ENCODE measurements at places on chromosomes 16 and 17. TPM values are rescaled to one million over a fixed set of nuclear protein-coding genes. Genes with fewer than 3 reads are reported as not detected.

The KRTAP3-1 gene
- polyA plus RNA-seq = not detected

DNA sequence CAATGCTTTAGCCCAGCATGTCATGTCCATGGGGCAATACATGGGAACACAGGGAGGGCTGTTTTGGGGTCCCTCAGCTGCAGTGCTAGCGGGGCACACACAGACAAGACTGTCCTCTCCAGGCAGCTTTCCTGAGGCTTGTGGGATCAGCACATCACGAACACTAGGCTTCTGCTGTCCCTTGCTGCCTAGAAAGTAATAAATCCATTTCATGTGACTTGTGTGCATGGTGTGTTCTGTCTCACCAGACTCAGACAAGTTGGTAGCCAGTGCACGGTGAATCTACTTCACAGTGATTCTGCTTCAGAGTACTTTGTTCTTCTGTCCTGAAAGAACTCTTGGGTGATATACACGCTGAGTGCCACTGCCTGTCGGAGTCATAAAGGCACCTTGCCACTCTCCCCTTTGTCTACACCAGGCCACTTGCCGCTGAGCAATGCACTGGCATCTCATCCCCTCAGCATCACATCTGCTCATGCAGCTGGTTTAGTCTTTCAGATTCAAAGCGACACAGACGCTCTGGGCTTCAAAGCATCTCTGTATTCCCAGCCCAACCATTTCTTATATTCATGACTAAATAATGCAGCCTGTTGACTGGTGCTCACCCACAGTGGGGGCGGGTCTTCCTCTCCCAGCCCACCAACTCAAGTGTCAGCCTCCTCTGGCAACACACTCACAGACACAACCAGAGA, 95.2 kb upstream of the COX10 start:
- no peak for DNase-seq

- DNase-seq = no peak
These were observed 26.0 kb upstream of the MRC2 start for GRCh38 chr17:62601471-62601870.

The TBC1D26 gene
- 0.54 TPM for polyA plus RNA-seq

The CPPED1 gene
- 9.0 TPM for polyA plus RNA-seq

GRCh38 chr16:51592535-51593300, 441.6 kb upstream of the SALL1 start:
- DNase-seq = no peak

- DNase-seq = no peak
These were observed 102.7 kb upstream of the DNAH9 start for GRCh38 chr17:11495613-11496012.

- DNase-seq = no peak
These were observed 354.0 kb upstream of the EEF2KMT start for GRCh38 chr16:5451641-5452040.

DNA sequence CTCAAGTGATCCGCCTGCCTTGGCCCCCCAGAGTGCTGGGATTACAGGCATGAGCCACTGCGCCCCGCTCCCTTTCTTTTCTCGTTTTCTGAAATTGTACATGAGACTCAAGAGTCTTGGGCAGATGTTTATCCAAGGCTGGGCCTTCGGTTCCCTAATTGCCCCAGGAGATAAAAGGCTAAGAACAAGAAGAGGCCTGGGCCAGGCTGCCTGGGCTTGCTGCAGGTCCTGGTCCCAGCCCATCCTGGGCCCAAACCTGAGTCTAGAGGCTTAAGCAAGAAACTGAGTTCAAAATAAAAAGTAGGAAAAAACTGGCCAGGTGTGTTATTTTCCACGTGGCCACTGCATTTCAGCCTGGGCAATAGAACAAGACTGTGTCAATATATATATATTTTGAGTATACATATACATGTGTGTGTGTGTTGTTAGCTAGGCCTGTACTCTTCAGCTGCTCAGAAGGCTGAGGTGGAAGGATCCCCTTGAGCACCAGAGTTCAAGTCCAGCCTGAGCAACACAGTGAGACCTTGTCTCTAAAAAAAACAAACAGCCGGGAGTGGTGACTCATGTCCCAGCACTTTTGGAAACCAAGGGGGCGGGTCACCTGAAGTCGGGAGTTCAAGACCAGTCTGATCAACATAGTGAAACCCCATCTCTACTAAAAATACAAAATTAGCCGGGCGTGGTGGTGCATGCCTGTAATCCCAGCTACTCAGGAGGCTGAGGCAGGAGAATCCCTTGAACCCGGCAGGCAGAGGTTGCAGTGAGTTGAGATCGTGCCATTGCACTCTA, 6.8 kb upstream of the CLUH start:
- no peak for DNase-seq

The LPO gene
- not detected for polyA plus RNA-seq

DNA sequence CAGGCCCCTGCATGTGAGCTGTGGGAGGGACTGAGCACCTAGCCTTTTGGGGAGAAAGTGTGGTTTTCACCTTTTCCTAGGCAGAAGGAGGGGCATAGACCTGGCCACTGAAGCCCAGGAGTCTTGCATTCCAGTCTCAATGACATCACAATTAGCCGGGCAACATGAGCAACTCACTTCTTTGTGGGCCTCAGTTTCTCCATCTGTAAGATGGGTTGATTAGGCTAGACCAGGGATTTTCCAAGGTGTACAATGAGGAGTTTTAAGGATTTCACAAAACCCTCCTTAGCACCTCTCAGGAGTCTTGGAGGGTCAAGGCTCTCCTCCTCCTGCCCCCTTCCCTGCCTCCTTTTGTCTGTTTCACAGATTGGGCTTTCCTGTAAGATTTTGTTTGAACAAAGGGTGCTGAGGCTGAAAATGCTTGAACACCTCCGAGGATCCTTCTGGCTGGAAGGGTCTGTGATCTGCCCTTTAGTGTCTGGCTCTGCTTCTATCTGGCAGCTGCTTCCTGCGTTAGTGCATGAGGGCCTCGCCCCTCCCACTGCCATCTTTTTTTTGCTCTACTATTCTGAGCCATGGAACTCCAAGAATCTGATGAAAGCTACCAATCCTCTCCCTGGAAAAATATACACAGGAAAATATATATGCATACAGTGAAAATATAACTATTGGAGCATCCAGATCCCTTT, 52.4 kb upstream of the ETV4 start:
- no peak for DNase-seq

DNA sequence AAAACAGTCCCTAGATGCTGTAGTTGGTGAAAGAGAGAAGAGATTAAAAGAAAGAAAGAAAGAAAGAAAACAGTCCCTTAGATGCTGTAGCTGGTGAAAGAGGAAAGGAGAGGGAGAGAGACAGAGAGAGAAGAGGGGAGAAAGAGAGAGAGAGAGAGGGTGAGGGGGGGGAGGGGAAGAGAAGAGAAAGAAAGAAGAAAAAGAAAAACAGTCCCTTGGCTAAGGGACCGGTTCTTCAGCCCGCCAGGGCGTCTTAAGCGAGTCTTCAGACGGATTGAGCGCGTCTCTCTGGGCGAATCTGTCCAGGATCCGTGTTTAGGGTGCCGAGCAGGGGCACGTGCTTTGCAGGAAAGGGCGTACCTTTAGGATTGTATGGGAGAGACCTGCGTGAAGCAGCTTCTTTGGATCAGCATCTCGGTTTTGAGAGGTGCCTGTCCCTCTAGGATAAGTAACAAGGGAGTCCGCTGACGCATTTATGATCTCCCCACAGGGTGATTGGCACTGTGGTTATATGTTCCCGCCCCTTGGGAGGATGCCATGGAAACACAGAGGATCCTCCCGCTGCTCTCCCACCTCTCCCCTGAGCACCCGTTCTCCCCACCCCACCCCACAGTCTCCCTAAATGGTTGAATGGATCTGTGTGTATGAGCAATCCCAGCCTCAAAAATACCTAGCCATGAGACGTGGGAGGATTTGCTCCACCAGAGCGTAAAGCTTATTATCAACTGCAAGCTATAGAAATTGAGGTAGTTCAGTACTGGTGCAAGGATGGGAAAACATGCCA, 16.7 kb downstream of the GNGT2 start:
- DNase-seq = peak; percentile 68

The CYB5B gene
- 247 TPM for polyA plus RNA-seq

The PLD2 gene
- polyA plus RNA-seq = 19.5 TPM

DNA sequence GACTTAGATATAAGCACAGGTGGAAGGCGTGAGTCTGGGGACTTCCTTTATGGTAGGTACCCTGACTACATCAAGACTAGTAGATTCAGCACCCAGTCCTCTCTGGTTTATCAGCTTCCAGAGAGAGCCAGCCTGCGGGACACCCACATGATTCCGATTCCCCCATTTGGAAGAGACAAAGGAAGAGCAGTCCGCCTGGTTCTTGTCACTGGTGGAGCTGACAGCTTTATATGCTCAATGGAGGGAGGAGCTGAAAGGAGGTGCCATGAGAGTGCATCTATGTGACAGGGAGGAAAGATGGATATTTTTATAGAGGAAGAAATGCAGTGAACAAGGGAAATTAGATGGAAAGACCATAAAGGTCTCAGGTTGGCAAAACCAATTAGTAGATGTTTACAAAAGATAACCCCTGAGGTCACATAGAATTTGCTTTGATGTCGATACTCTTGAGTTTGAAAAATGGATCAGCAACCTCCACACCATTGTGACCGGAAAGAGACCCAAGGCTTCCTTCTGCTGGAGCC, 437.7 kb downstream of the PMP22 start:
- DNase-seq = no peak

DNA sequence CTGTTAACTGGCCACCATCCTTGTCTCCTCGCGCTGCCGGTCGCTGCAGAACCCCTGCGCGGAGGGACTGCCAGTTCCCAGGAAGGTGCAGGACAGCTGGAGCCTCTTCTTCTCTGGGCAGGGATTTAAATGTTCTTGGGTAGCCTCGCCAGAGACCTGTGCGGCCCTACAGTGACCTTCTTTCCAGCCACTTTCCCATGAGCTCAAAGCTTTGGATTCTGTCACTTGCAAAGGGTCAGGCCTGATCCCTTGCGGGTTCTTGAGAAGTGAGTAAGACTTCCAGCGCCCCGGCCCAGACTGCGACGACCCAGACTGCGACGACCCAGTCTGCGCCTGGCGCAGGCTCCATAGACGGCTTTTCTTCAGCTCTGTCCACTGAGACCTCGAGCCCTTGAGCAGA, 1.4 kb upstream of the SLFN5 start:
- no peak for DNase-seq

DNA sequence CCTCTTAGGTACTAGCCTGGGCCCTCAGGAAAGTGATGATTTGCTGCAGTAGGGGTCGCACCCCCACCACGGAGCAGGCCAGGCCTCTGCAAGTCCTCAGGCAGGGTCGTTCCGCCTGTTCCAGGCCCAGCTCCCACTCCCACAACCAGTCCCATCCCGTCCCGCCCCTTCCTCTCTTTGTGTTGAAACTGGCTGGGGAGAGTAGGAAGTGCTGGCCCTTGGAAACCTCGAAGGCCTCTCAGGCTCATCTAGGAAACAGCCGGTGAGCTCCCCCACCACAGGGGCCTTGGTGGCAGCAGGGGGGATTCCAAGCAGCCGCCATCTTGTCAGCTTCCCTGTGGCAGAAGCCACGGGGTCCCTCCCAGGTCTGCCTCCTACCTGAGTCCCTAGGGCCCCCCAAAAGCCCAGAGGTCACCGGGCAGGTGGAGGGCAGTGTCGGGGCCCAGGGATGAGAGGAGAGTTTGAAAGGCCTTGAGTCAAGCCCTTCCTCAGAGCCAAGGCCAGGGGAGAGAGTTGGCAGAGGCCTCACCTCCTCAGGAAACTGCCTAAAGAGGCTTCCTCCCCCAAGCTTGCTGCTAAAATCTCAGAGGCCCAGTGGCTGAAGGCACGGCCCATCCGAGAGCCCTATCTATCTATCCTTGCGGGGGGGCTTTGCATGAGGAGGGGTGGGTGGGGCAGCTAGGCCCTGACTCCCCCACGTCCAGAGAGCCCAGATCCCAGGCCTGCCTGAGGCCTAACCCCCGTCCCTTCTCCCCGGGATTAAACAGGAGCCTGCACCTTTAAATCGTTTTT, 22.2 kb downstream of the MMP15 start:
- DNase-seq = no peak

DNA sequence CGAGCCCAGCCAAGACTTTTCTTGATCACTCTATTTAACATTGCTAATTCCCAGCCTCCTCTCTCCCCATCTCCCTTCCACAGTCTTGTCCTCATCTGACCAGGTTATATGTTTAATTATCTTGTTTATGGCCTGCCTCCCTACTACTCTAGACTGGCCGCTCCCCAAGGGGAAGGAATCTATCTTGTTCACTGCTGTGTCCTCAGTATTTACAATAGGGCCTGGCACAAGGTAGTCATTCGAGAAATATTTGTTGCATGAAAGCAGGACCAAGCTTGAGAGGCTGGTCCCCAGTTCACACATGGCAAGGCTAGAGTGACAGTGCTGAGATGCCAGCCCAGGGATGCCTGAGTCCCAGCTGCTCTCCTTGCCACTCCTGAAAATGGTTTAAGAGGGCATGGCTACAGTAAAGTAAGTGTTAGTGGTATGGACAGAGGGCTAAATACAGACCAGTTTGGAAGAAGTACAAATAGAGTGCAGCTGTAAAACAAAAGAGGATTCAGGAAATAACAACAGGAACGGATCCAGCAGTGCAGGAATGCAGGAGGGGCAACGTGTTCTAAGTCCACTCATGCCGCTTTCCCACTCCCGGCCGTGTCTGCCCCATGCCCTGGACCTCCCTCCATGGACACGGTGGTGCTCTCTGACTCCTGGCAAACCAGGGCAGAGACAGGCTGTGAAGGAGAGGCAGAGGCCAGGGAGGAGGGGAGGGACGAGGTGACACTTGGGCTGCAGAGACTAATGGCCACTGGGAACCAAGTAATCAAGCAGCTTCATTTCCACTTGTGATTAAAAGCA, 65.6 kb downstream of the TOM1L2 start:
- no peak for DNase-seq

DNA sequence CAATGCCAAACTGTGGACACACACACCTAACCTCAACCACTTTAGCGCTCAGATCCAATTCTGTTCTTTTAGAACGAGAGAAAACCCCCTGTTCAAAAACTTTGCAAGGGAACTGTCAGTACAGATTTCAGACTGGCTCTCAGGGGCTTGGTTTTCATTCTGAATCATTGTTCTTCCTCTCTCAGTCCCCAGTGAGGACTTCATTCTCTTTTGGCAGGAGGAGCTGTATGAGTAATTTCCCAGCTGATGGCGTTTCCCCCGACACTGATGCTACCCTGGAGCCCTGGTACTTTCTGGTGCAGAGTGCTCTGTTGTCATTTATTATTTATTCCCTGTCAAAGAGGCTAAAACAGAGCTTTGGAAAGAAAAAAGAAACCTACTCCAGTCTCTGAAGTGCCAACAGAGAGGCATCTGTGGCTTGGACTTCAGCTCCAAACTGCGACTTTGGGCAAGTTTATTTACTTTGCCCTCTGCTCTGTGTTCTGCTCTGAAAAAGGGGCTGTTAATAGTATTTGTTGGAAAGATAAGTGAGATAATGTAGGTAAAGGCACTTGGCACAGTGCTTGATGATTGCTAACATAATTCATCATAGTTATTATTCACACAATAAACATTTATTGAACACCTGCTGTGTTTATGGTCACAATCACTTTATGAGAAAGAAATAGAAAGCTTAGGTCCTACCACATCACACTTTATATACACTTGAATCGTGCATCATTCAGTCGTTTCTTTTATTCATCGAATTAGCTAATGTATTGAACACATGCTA, 28.3 kb downstream of the ETV4 start:
- peak; percentile 28 for DNase-seq

GRCh38 chr16:22322021-22322471, 24.8 kb downstream of the POLR3E start:
- peak; percentile 38 for DNase-seq

The MT1H gene
- not detected for polyA plus RNA-seq

The HEATR9 gene
- 0.13 TPM for polyA plus RNA-seq

- DNase-seq = no peak
These were observed 1.8 kb downstream of the NKD1 start for GRCh38 chr16:50550035-50550434.

- no peak for DNase-seq
These were observed 24.1 kb upstream of the RPL13 start for GRCh38 chr16:89536371-89536770.
